ENCODE measurements at places on chromosomes 5 and 9.

GRCh38 chr5:168346417-168346816, 55.0 kb downstream of the WWC1 start:
- no peak for DNase-seq

- no peak for DNase-seq
Measured at GRCh38 chr5:94473936-94474335, 144.5 kb downstream of the KIAA0825 start.

DNA sequence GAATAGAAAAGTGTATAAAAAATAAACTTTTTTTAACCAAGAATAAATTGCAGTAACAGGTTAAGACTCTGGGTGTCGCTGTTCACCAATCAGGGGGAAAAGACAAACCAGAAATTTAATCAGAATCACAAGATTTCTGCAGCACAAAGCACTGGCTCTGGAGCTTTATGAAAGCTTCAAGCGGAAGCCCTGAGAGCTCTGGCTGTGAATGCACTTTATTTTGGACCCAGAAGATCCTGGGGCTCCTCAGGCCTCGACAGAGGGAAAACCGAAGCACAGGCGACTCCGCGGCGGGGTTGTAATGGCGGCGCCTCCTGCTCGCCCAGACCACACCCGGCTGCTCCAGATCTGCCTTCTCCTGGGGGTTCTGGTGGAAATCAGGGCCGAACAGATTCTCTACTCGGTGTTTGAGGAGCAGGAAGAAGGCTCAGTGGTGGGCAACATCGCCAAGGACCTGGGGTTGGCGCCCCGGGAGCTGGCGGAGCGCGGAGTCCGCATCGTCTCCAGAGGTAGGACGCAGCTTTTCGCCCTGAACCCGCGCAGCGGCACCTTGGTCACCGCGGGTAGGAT, at the start of gene PCDHGA4:
TSS of gene PCDHGA4 (plus strand) at position 122 of the 570 bp plus-strand sequence. CDS start at position 209, 87 bp downstream.
- no peak for DNase-seq

DNA sequence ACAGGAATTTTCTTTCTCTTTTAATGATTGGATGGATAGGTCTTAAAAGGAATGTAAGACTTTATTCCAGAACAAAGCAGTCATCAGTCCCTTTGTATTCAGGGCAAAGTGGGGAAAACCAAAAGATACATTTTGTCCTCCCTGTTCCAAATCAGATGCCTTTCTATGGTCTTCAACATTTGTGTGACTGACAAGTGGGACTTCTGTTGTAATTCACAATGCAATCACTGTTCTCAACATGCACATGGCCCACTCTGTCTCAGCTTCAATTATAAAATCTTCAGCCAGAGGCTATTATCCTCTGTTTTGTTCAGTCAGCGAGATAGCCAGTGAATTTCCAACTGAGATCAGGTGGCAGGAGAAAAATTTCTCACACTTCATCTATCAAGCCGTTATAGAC, 95.5 kb upstream of the ERBIN start:
- DNase-seq = no peak

- no peak for DNase-seq
Measured at GRCh38 chr5:141861194-141861593, 17.0 kb downstream of the PCDH1 start.

- DNase-seq = no peak
Measured at GRCh38 chr5:129474544-129474943, 14.4 kb downstream of the ADAMTS19 start.

GRCh38 chr5:86880344-86880743, 262.6 kb downstream of the COX7C start:
- DNase-seq = no peak

DNA sequence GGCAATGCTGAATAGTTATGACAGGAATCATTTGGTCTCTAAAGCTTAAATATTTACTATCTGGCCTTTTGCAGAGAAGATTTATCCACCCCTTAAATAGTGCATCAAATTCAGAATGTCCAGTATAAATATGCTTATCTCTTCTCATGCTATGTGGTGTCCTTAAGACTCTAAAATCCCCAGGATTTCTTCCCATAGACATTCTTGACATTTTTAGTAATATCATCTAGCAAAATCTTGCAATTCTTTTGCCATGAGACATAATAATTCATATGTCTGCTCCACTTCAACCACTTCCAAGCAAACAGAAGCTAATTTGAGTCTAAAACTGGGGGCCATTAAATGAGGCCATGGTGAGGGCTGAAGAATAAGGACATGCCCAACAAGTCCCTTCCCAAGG, 1923.4 kb upstream of the CDH9 start:
- peak; percentile 48 for DNase-seq

GRCh38 chr5:54484219-54484894, 28.9 kb downstream of the HSPB3 start:
- no peak for DNase-seq

DNA sequence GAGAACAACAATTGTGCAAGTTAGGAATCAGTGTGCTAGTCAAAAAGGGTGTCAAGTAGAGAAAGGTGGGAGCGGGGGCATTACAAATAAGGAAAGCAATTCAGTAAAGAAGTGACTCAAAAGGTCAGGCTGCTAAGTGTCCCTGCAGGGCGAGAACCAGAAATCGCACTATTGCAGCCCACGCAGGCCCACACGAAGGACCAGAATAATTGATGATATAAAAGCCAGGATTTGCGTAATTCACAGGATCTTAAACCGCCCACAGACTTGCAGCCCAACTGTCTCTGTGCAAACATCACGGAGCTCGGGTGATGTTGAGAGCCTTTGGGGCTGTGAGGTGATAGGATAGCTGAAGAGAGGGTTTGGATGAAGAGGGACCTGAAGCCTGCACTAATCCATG, 349.0 kb downstream of the BRINP1 start:
- no peak for DNase-seq

DNA sequence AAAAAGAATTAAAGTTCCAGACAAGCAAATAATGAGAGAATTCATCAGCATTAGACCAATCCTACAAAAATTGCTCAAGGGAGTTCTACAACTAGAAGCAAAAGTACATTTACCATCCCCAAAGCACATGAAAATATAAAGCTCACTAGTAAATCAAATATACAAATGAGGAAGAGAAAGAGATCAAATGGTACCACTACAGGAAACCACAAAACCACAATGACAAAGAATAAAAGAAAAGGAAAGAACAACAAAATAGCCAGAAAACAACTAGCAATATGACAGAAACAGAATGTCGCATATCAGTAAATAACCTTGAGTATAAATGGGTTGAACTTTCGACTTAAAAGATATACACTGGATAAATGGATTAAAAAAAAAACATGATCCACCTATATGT, 739.0 kb downstream of the DTWD2 start:
- no peak for DNase-seq

DNA sequence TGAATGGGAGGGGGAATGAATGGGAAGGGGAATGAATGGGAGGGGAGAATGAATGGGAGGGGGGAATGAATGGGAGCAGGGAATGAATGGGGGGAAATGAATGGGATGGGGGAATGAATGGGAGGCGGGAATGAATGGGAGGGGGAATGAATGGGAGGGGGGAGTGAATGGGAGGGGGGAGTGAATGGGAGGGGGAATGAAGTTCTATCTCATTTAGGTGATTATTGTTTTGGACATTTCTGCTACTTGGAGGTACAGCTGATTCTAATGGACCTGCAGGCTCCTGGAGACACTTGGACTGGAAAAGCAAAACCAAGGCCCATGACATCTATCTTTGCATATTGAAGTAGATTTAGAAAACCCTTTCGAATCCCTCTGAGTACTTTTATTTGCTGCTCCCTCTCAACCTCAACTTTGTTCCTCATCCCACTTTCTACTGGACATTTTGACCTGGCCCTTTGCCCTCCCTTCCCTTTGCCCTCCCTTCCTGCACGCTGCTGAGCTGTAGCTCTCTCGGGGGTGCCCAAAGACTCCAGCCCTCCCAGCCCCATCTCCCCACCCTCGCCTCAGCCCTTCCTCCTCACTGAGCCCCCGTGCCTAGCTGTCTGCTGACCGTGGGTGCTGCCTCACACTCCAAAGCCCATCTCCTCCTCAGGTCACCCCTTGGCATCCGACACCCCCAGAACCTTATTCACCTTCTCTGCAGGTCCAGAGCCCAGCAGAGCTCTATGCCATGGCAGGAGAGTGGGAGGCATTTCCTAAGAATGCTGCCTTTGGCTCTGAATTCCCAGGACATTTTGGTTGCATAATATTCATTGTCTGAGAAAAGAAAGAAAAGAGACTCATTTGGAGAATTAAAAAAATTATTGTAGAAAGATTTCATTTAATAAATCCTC, 19.9 kb upstream of the LPCAT1 start:
- no peak for DNase-seq

- DNase-seq = no peak
Measured at GRCh38 chr5:31359839-31360238, 166.4 kb downstream of the CDH6 start.

DNA sequence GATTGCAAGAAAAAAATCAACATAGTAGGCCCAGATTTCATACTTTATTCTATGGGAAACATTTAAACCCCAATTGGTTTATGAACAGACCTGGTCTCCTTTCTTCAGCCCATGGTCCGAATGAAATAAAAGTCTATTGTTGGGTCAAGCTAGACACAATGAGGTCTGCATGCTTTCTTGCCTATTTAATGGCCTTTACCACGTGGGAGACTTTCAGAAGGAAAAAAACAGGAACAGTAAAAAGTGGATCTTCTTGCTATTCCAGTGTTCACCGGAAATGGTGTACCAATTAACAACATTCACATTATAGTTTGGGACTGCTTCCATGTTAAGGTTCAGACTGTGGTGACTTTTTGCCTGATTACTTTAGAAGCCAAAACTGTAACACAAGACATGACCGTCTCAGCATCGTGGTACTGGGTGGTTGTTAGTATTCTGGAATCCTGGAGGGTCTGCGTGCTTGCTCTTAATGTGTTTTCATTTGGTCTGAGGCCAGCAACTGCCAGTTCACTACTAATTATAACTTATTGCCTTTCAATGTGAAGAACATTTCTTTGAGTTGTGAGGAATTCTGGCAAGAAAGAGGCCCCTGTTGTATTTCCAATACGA, 85.4 kb upstream of the PRRC1 start:
- no peak for DNase-seq

GRCh38 chr9:137302118-137302448, at the start of gene NRARP:
TSS of gene NRARP (minus strand) at chr9:137302271. CDS start at chr9:137301928, 343 bp downstream.
- peak; percentile 67 for DNase-seq

DNA sequence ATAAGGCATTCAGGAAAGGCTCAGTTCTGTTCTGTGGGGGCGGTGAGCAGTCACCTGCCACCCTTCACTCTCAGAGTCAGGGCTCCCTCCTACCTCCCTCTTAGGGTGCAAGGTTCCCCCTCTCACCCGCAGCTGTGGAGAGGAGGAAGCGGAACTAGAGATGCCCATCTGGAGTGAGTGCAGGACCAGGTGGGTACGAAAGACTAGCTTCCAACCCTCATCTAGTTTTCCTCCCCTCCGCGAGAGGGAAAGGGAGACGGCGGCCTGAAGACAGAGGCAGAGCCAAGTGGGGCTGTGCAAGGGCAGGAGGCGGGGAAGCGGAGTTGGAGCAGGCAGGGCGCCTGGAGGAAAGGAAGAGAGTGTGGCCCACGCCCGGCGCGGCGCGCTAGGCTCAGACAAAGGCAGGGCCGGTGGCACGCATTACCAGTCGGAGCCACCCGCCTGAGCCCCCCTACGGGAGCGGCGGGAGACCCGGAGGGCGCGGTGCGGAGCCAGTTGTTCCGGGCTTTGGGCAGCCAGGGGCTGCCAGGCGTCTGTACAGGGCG, 7.3 kb downstream of the PRR7 start:
- no peak for DNase-seq

- no peak for DNase-seq
Measured at GRCh38 chr9:123081824-123082223, 48.4 kb downstream of the GPR21 start.

- DNase-seq = no peak
Measured at GRCh38 chr5:166074582-166075481, 2216.6 kb upstream of the WWC1 start.

- DNase-seq = no peak
Measured at GRCh38 chr9:127424676-127424999, 456 bp downstream of the ZNF79 start.

GRCh38 chr9:86705490-86705889, 241.8 kb downstream of the GAS1 start:
- DNase-seq = no peak

DNA sequence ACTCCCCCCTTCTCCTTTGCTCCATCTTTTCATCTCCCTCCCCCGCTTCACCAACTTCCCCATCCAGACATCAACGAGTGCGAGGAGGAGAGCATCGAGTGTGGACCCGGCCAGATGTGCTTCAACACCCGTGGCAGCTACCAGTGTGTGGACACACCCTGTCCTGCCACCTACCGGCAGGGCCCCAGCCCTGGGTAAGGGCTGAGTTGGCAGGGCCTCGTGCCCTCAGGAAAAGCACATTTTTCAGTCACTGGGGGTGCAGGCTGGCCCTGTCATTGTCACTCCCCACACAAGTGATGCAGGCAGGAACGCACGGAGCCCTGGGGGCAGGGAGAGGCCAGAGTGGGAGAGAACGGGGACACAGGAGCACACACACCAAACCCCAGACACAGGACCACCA, 12.4 kb upstream of the ASS1 start:
- no peak for DNase-seq

- DNase-seq = no peak
Measured at GRCh38 chr9:90058182-90058763, 453.5 kb downstream of the GADD45G start.

DNA sequence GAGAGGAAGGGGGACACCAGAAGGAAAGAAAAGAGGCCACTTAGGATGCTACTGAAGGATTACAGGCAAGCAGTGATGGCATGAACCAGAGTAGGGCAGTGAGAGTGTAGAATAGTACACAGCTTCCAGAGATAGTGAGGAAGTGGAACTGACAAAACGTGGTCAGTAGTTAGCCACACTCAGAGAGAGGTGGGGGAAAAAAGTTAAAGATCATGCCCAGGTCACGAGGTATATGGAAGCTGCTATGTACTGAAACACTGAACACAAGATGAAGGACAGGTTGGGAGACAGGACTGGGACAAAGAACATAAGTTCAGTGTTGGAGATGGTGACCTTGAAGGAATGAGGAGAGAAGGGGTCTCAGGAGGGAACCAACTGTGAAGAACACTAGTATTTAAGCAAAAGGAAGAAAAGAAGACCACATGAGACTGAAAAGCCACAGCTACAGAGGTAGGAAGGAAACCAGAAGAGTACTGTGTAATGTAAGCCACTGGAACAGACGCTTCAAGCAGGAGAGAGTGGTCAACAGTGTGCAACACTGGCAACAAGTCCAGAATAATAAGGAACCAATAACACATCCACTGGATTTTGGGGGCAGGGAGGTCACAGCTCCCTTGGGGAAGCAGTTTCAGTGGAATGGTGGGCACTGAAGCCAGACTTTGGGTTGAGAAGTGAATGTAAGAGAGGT, 45.5 kb downstream of the ELL2 start:
- no peak for DNase-seq

DNA sequence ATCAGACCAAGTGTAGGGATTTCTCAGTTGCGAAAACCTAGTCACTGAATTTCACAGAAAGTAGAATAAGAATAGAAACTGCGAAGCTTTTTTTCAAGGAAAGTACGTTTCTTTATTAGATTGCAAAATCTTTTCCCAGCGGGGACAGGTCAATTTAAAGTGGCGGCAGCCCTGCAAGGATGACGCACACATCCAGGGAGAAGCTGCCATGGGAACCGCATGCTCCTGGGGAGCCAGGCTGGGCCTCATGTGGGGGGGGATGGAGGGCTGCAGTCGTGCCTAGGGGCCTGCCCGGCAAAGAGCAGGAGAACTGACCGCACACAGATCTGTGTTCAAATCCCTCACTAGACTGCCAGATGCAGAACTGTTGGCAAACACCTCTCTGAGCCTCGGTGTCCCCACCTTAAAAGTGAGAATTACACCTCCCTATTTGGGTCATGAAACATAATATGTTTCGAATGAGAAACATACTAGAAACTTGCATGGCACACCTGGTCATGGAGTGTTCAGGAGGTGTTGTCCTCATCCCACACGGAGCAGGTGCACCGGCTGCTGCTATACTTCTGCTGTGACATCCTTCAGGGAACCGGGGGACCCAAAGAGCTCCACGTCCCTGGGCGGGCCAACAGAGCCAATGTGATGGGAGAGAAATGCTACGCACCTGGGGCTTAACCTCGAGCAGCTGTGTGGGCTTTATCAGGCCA, 127.8 kb upstream of the PHYKPL start:
- no peak for DNase-seq
